ENCODE measurements at places on chromosomes 13 and 19.

GRCh38 chr13:67619351-67619994 is 389.3 kb upstream of the PCDH9 start:
- no peak for DNase-seq

DNA sequence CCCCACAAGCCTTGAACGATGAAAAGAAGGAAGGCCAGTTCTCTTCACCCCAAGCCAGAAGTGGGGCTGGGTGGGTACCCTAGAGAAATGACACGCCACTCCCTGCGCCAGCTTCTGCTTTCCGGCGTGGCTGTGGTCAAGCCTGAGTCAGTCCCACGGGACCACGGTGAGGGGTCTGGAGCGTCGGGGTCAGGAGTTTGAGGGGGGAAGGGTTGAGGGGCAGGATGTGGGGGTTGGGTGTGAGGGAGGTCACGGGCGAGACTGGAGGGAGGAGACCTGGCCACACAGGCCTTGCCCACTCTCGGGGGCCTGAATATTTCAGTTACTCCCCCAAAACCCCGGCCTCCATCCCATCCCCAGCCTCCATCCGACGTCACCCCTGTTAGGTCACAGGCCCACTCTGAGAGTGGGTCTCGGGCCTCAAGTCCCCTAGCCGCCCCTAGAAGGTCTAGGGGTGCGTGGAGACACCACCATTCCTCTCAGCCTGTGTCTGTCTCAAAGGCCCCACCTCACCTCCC is 500 bp upstream of the IFI30 start:
- peak; percentile 61 for DNase-seq

- DNase-seq = no peak
Observed at GRCh38 chr13:60881507-60881906, 484.5 kb downstream of the TDRD3 start.

- DNase-seq = no peak
Observed at GRCh38 chr19:47093841-47094240, 19.7 kb downstream of the ZC3H4 start.

DNA sequence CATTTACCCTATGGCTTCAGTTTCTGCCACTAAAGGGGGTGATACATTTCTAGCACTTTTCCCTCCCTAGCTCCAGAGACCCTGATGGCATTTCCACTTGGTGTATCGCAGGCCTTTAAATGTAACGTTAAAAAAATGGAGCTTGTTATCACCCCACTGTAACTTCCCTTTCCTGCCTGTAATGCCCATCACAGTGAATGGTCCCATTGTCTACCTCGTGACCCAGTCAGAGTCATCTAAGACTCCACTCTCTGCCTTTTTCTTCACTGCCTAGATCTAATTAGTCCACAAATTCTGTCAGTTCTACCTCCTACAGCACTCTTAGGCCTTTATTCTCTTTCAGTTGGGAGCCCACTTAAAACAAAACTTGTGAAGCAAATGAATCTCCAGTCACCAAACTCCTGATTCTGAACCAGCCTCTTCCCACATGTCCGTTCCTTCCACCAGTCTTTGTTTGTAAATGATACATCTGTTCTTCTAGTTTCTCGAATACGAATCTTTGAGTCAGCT is 64.8 kb downstream of the NHLRC3 start:
- no peak for DNase-seq

GRCh38 chr19:17734146-17734545 is 14.9 kb downstream of the MAP1S start:
- DNase-seq = no peak

- DNase-seq = no peak
Observed at GRCh38 chr19:1860042-1860775, 3.2 kb downstream of the KLF16 start.

GRCh38 chr13:73532582-73532981 is 473.8 kb downstream of the KLF5 start:
- no peak for DNase-seq

GRCh38 chr19:58549664-58550361 is 5.1 kb downstream of the CHMP2A start:
- DNase-seq = no peak

DNA sequence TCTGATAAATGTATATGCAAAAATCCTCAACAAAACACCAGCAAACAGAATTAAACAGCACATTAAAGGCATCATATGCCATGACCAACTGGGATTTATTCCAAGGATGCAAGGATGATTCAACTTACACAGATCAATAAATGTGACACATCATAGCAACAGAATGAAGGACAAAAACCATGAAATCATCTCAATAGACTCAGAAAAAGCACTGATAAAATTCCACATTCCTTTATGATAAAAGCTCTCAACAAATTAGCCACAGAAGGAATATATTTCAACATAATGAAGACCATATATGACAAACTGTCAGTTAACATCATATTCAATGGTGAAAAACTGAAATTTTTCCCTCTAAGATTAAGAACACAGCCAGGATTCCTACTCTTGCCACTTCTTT is 691.6 kb downstream of the DIAPH3 start:
- no peak for DNase-seq

DNA sequence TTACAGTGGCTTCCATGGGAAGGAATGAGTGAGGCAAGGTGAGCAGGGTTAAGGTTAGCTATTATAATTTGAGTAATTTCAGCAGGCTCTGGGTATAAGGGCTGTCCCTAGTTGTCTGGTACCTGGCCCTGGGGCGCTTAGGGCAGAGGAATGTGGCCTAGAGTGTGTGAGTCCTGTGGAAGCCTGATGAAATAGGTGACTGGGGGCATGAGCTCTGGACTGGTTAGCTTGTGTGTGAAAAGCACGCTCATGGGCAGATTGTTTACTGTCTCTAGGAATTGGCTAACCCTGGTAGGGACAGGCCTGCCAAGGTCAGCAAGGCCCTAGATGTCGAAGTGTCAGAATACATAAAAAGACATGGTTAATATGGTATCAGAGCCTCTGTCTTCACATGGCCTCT is 42.5 kb downstream of the SPRYD7 start:
- no peak for DNase-seq

DNA sequence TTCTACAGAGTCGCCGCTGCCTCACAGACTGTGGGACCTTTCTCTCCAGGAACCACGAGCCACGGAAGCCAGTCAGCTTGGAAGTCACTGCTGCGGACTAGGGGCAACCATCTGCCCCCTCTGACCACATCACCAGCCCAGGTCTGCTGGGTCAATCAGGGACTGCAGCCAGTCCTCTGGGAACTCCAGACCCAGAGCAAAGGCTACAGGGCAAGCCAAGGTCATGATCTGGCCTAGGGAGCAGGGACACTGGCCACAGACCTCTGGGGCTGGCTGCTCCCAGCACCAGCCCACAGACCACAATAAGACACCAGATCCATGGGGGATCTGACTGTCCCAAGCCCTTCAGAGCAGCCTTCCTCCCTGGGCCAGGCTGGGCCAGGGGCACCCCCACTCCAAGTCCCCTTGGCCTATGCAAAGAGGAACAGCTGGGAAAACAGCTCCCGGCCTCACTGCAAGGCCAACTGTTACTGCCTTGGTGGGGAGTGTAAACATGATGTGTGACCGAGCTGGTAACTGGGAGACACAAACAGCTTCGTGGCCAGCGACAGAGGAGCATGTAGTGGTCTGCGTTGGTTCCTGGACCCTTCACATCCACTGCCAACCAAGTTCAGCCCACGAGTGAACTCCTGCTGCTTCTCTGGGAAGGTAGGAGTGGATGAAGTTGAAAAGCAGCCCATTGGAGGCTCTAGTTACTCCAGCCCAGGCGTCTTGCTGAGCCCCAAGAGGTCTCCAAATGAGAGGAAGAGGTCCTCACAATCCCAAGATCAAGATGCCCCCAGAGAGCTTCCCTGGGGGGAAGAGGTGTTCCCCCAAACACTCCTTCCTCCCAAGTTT is 1.5 kb downstream of the AKT2 start:
- DNase-seq = no peak

DNA sequence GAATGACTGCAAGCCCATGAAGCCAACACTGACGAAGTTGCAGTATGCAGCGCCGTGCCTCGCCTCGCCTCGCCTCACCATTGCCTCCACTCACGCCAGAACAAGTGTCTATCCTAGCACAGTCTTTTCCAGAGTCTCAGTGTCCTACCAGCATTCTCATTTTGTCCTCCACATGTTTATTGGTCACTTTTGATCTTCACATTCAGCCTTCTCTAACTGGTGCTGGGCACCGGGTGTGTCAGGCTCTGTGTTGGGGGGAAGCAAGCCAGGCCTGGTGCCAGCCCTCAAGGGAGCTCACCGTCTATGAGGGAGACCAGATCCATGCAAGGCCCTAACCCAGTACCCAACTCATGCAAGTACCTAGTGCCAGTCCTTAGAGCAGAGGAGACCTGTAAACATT is 69.7 kb upstream of the GPR183 start:
- no peak for DNase-seq

- DNase-seq = no peak
Observed at GRCh38 chr13:24129914-24130774, 30.4 kb upstream of the SPATA13 start.

GRCh38 chr19:29672933-29673336 is 7.7 kb downstream of the PLEKHF1 start:
- no peak for DNase-seq

DNA sequence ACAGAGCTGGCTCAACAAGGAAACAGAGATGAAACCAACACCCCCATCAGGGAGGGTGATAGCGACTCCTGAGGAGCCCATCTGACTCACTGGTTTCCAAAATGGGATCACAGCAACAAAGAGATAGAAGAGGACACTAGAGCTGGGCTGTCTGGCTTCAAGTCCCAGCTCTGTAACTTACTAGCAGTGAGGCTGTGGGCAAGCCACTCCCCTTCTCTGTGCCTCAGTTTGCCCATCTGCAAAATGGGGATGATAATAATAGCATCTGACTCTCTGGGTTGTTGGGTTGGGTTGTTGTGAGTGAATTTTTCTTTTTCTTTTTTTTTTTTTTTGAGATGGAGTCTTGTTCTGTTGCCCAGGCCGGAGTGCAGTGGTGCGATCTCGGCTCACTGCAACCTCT is 14.3 kb downstream of the IGSF23 start:
- DNase-seq = no peak

GRCh38 chr13:78030341-78030896 is 111.8 kb upstream of the EDNRB start:
- DNase-seq = no peak

GRCh38 chr19:42242069-42242511 is 312 bp downstream of the GSK3A start:
- DNase-seq = no peak

DNA sequence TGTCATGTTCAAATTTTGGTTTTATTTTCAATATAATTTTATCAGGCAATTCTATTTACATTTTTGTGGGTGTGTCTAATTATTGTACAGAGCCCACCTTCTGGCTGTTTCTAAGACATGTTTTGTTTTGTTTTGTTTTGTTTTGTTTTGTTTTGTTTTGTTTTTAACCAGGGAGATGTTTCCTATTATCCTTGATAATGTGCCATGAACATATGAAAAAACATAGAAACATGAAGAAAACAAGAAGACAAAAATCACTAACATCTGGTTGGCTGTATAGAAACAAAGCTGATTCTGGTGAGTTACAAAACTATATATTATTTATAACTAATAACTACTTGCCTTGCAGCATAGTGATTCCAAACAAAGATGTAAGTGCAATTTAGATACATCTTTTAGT is 128.1 kb upstream of the TRPC4 start:
- no peak for DNase-seq

DNA sequence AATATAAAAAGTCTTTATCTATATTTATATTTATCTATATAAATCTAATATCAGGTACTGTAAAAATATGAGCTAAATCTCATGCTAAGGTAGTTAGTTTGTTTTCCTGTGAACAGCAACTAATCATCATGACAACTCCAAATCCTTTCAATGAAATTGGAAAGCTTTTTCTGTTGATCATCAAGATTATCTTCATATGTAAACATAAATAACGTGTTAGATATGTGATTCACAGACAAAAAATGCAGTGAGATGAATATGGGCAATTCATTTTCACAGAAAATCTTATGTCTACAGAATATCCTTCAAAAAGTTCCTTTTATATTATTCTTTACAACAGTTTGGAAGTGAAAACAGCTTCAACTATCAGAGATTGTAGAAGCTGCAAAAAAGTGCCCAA is 41.7 kb upstream of the EEF1AKMT1 start:
- DNase-seq = no peak

GRCh38 chr19:46442808-46443450 is 14.2 kb upstream of the PNMA8C start:
- DNase-seq = no peak

GRCh38 chr13:50522506-50522905 is 321.0 kb downstream of the DLEU7 start:
- DNase-seq = no peak

- peak; percentile 27 for DNase-seq
Observed at GRCh38 chr13:77460195-77460594, 75.3 kb upstream of the SCEL start.

GRCh38 chr19:55354698-55355212 is at the start of gene COX6B2:
TSS of gene COX6B2 (minus strand) at chr19:55354719. CDS start at chr19:55354521, 198 bp downstream.
- DNase-seq = no peak

DNA sequence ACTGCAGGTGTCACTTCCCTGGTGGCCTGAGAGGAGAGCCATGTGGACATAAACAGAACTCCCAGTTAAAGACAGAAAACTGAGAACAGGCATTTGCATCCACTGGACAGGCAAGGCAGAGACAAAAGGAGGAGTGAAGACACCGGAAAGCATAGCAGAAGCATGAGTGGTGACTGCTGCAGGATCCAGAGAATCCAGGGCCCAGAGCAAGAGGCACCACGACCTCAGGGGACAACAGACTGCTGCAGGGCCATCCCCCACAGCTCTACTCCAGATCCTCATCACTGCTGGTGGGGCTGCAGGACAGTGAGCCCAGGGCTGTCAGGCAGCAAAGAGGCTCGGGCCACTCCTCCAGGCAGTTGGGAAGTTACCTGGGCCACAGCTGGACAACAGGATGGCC is 14.5 kb upstream of the ISYNA1 start:
- DNase-seq = no peak

DNA sequence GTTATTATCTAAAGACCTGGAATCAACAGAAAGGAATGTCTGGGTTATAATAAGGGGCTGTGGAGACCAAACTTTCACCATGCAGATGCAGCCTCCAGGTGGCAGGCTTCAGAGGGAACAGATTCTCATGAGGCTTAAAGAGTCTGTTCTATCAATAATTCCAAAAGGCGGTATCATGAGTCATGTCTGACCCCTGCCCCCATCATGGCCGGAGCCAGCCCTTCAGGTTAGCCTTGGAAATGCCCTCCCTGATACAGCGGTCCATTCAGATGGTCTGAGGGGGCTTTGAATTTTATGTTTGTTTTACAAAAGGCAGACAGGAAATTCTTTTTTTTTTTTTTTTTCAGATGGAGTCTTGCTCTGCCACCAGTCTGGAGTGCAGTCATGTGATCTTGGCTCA is 21.7 kb upstream of the LAMP1 start:
- DNase-seq = no peak

DNA sequence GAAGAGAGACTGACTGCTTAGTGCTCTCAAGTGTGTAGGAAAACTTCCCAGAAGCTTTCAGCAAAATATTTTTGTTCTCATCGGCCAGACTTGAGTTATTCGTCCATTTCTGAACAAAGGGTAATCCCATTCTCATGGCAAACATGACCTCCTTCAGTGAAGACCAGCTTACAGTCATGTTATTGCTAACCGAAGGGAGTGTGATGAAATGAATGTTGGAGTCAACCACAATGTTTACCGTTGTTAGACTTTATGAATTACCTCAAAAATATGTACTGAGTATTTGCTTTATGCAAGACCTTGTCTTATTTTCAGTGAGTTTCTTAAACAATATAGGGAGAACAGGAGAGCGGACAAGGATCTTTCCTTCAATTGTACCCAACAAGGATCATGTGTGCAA is 228.6 kb downstream of the LMO7 start:
- no peak for DNase-seq

- no peak for DNase-seq
Observed at GRCh38 chr13:58823701-58824100, 1192.2 kb downstream of the PCDH17 start.

Data from tibial nerve (tissue), 4 donors.